ENCODE measurements at places on chromosomes 11 and 22.

DNA sequence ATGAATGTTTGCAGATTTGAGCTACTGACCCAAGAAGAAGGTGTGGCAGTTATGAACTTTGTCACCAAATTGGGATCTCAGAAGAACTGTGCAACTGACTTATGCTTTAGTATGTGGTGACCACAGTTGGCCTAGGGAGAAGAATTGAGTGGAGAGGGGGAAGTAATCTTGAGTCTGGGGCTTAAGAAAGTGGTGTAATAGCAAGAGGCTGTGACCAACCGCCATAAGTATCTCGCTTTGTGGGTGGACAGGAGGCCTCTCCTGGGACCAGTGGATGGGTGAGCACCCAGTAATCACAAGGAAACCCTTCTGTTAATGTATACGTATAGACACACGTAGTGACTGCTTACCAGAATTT is 12.7 kb upstream of the IL10RA start:
- no peak for DNase-seq

DNA sequence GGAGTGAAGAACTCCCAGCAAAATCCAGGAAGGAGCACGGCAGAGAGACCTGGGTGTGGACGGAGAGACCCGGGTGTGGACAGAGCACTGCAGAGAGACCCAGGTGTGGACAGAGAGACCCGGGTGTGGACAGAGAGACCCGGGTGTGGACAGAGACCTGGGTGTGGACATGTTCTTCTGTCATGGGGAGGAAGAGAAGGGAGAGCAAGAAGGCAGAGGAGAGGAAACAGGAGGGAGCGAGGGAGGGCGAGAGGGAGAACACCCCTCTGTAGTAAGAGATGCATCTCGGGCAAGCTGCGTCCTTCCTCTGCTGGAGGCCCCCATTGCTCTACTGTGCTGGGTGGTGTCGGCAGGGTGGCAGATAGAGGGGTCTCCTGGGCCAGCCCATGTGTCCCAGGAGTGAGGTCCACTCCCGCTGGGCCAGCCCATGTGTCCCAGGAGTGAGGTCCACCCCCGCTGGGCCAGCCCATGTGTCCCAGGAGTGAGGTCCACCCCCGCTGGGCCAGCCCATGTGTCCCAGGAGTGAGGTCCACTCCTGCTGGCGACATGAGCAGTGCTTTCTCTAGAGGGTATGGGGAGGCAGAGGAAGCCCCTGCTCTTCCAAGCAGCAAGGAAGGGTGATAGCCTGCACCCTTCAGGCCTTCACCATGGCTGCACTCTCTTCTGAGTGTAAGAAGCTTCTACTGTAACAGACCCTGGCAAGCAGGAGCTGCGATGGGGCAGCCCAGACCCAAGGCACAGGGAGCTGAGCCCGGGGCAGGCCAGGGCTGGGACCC is 934.2 kb downstream of the BRD1 start:
- DNase-seq = no peak

DNA sequence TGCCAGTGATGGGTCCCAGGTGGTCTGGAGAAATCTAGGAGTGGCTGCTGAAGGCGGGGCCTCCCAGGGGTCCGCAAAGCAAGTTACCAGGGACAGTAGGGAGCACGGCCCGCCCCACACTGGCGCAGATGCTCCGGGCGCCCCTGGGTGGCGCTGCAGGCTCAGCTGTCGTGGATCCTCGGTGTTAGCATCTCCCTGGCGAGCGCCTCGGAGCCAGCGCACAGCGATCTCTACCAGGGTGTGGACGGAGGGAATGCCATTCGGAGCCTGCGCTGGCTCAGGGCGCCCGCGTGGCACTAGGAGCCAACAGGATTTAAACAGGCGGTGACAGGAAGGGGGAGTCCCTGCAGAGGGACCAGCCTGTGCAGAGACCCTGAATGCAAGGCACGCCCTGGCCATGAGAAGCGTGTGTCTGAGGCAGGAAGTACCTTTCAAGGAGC is 20.2 kb downstream of the FADS3 start:
- no peak for DNase-seq

DNA sequence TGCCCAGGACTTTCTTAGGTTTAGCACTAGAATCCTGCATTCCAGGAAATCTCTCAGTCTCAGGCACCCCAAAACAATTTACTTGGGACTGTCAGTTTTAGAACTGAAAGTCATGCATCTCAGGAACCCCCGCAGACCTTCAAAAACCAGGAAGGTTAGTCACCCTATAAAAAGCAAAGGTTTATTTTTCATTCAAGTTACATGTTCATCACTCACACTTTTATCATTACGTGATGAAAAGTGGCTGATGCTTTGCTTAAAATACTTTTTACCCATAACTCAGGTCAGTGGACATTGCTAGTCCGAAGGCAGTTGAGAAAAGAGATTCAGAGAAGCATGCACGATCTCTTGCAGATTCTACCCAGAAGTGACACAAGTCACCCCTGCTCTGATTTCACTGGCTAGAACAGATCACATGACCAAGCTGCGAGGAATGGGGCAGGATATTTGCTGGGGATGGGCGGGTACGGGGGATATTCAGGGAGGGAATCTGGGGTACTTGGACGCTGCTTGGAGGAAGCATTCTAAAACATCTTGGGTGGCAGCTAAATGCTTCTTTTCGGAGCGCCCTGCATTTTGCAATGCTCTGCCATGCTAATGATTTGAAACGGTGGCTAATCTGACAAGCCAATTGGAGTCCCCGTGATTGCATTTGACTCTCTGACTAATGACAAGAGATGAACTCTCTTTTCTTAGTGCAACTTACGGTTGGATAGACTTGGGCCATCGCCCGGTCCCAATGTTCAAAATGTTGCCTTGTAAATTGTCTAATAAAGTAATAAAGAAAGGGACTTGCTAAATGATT is 110.2 kb downstream of the MIAT start:
- no peak for DNase-seq

- no peak for DNase-seq
Observed at GRCh38 chr11:5065027-5065426, 4.3 kb upstream of the OR52E1 start.

Measured in esophagus squamous epithelium (tissue), 5 donors.